ENCODE measurements at places on chromosomes 5 and 9.

DNA sequence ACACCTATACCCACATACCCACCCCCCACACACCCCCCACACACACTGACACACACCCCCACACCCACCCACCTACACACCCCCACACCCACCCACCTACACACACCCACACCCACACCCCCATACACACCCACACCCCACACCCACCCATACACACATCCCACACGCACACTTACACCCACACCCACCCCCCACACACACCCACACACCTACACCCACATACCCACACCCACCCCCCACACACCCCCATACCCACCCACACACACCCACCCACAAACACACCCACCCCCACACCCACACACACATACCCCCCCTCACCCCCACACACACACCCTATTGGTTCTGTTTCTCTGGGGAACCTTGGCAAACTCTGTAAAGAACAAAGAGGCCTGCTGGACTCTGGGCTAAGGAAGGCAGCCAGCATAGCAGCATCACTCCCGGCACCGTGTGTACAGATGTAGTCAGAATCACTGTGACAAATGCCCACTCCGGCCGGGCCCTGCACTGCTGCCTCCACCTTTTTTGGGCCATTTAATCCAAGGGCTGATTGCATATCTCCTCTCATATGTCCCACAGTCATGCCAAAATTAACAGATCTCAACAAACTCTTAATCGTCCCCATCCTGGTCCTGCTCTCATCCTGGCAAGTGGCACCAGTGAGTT, 42.3 kb downstream of the COL23A1 start:
- no peak for DNase-seq

- DNase-seq: no peak
Observed at GRCh38 chr5:63025679-63026078, 447.1 kb downstream of the LRRC70 start.

GRCh38 chr9:135816651-135816970, 90.7 kb downstream of the CAMSAP1 start:
- DNase-seq: no peak

DNA sequence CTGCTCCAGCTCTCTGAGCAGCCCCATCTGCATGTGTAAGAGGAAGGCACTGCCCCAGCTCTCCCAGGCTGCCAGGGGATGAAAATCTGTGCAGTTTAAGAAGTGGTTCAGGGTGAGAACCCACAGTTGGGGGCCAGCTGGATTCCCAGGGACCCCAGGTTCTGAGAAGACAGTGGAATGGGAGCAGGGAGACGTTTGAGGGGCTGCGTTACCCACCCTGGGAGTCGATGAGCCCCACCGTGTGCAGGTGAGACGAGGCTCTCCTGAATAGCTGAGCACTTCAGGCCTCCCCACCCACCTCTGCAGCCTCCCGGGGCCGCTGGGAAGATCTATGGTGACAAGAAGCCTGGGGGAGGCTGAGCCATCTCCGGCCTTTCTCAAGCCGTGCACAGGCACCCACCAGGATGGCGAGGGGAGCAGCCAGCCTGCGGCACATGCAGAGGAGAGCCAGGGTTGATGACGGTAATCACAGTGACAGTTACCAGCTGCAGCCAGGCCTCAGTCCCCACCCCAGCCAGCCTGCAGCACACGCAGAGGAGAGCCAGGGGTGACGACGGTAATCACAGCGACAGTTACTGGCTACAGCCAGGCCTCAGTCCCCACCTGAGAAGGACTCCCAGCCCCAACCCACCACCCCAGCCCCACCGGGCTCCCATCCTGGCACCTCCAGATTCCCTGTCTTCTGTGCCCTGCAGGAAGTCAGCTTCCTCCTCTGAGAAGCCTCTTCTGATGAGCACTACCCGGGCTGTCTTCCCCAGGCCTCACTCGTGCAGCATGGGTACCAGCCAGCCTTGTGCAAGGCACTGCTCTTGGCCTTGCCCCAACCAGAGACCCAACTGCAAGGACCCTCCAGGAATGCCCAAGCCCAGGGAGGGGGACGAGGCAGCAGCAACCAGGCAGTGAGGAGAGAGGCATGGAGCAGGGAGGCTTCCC, 150.8 kb upstream of the PPP1R26 start:
- no peak for DNase-seq

GRCh38 chr9:130561056-130561455, 18.3 kb upstream of the FUBP3 start:
- no peak for DNase-seq

- DNase-seq: no peak
Observed at GRCh38 chr5:68803881-68804319, 289.9 kb upstream of the SLC30A5 start.

DNA sequence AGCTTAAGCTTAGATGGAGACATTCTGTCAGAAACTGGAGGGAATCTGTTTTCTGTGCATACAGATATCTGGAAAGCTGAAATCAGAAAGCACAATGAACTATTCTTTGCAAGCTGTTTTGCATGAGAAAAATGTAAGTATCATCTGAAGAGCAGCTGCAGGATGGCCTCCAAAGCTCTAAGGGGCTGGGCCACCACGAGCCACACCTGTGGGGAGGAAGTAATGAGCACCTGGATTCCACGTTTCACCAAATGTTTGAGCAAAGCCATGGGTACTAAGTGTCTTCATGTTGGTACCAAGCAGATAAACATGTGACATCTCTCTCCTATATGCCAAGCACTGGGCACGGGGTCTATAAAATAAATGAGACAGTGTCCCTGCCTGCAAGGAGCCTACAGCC, 199.3 kb downstream of the TTLL11 start:
- no peak for DNase-seq

- no peak for DNase-seq
Observed at GRCh38 chr9:87643778-87644570, 81.9 kb upstream of the CTSL start.

- DNase-seq: no peak
Observed at GRCh38 chr9:125591888-125592287, 115.1 kb downstream of the MAPKAP1 start.

DNA sequence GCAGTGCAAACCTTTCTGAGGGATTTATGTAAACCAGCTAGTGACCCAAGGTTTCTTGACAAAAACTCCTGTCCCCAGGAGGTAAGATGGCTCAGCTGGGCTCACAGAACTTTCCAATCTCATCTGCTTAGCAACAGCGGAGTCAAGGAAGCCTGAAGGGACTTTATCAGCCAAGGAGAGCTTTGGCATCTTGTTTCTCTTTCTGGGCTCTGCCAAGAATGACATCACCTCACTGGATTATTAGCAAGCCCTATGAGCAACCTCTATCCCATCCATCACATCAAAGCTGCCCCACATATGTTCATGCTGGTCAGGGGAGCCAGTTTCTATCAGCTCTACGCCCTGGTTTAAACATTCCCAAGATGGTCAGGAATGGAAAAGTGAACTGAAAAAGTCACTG, 461.3 kb downstream of the ENC1 start:
- no peak for DNase-seq

DNA sequence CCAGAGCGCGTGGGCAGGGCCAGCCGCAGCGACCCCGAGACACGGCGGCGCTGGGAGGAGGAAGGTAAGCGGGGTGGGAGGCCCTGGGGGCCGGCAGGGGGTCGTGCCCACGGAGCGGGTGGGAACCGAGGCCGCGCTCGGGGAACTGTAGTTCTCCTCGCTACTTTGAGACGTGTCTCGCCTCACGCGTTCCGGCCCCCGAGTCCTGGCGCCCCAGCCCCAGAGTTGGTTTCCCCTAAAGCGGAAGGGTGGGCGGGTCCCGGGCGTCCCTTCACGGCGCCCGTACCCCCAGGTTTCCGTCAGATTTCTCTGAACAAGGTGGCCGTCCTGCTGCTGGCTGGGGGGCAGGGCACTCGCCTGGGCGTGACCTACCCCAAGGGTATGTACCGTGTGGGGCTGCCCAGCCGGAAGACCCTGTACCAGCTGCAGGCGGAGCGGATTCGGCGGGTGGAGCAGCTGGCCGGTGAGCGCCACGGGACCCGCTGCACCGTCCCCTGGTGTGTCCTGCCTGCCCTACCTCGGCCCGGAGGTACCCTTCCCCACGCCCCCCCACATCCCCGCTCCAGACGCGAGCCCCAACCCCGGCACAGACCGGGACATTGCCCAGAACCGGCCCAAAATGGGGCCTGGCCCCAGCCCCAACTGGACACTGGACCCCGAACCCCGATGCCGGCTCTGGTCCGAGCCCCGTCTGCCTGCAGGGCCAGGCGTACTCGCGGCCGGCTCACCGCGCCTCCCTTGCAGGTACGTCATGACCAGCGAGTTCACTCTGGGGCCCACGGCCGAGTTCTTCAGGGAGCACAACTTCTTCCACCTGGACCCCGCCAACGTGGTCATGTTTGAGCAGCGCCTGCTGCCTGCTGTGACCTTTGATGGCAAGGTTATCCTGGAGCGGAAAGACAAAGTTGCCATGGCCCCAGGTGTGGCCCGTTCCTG, 709 bp downstream of the UAP1L1 start:
- no peak for DNase-seq

GRCh38 chr5:3265131-3265885, 330.3 kb upstream of the IRX1 start:
- DNase-seq: no peak

GRCh38 chr9:107486674-107487520, 2.7 kb downstream of the KLF4 start:
- no peak for DNase-seq

DNA sequence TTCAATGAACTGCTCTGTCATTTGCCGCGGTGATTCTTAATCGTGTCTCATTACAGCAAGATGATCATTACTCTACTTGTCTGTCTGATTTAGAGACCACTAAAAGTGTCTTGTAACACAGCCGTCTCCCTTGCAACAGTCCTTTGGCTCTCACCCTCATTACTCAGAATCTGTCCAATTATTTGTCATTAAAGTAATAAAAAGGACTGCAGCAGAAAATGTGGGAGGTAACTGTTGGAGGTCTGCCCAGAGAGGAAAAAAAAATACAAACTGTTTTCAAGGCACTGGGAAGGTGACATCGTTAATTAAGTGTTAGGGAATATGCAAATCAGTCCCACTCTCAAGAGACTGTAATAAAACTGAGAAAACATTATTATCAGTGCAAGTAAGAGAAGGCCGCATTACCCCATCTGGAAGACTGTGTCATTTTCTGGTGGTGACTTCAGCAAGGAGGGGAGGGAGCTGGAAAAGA, 281.0 kb downstream of the RASEF start:
- no peak for DNase-seq

DNA sequence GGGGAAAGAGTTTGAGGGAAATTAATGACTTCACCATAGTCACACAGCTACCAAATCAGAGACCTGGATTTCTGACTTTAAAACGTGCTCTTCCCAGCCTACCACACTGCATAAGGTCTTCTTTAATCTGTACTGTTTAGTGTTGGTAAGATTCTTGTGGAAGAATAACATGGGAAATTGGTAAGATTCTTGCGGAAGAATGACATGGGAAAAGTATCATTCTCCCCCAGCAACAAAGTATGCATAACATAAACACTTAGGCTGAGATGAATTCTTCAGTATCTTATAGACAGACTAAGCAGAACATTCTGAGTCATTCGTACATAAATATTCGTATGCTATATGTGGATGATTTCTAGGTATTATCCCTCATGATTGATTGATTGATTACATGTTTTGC, 170.4 kb downstream of the FOCAD start:
- no peak for DNase-seq

DNA sequence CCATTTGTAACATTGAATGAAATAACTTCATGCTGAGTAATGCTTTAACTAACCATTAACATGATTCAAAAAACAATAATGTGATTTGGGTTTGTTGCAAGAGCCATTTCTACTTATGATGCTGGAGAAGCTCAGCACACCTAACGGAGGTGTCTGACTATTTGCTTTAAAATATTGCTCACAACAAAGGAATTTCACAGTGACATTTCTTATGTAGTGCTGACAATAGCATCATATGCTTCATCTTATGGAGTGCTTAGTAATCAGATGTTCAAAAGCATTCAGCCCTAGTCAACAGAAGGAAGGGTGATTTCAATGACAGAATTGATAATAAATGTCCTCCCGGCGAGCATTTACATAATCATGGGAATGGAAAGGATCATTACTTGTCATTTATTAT, 1003.3 kb upstream of the COX7C start:
- DNase-seq: no peak

DNA sequence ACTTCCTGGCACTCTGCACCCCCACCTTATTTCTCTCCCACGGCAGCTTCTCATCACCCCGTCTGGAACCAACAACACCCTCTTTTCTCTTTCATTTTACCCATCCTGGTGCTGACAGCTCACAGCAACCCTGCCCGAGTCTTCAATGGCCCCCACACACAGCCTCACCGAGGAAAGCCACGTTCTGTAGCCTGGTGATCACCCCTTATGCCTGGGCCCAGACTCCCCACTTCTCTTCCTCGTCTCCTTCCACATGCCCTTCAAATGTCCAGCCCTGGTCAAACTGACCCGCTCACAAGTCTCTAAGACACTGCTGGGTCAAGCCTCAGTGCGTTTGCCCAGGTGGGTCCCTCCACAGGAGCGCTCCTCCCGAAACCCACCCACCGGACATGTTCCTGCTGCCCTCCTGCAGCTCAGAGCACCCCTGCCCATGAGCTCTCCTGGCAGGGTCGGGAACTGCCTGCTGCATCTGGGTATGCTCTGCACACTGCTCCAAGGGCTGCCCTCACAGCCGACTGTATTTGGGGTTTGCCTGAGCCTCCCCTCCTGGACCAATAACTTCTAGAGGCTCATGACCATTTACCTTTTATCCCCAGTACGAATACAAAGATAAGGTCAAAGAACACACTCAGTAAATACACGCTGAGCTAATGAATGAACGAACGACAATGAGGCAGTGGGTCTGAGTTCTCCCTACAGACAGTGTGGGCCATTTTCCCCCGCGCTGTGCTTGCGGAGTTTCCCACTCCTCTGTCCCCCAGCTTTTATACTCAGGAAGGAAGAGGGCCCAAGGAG, 154.7 kb upstream of the PHYKPL start:
- no peak for DNase-seq

DNA sequence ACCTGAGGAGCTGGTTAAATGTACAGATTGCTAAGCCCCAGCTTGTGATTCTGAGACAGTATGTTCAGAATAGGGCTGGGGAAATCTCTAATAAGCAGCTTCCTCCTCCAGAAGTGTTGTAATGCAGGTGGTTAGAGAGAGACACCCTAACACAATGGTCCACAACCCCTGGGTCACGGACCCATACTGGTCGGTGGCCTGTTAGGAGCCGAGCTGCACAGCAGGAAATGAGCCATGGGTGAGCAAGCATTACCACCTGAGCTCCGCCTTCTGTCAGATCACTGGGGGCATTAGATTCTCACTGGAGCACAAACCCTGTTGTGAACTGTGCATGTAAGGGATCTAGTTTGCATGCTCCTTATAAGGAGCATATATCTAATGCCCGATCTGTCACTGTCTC, 61.8 kb downstream of the SLC36A1 start:
- no peak for DNase-seq

- DNase-seq: no peak
Observed at GRCh38 chr5:147963948-147964693, 57.8 kb upstream of the C5orf46 start.

DNA sequence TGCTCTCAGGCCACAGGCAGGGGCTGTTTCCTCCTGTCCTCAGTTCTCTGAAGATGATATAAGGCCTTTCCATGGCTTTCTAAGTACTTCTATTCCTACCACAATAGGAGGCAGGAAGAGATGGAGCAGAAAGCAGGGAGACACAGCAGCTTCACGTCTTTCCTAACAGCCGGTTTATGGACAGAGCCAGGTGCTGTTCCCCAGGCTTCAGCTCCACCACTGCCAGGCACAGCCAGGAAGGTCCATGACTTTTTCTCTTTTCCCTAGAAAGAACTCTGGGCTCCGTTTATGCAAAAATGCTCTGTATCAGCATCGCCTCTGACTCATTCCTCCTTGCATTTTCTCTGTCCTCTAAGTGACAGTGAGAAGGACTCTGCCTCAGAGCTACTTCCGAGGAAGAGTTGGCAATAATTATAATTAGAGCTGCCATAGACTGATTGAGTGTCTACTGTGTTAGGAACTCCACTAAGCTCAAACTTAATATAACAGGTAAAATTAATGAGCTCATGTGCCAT, 478.5 kb downstream of the RASEF start:
- no peak for DNase-seq

Data from activated gamma-delta T cell (primary cell).